LHCN-M2 (cell line): ENCODE measurements at places on chromosomes 7 and 10.
A peak's percentile ranks its signal among the peaks of the same experiment; 100 is the strongest.

- DNase-seq = no peak
Measured at GRCh38 chr7:37552030-37552429, 103.4 kb upstream of the ELMO1 start.

GRCh38 chr7:132028144-132028920, 471.9 kb upstream of the PODXL start:
- no peak for DNase-seq

- DNase-seq = no peak
Measured at GRCh38 chr10:11113156-11113555, 95.5 kb downstream of the CELF2 start.

DNA sequence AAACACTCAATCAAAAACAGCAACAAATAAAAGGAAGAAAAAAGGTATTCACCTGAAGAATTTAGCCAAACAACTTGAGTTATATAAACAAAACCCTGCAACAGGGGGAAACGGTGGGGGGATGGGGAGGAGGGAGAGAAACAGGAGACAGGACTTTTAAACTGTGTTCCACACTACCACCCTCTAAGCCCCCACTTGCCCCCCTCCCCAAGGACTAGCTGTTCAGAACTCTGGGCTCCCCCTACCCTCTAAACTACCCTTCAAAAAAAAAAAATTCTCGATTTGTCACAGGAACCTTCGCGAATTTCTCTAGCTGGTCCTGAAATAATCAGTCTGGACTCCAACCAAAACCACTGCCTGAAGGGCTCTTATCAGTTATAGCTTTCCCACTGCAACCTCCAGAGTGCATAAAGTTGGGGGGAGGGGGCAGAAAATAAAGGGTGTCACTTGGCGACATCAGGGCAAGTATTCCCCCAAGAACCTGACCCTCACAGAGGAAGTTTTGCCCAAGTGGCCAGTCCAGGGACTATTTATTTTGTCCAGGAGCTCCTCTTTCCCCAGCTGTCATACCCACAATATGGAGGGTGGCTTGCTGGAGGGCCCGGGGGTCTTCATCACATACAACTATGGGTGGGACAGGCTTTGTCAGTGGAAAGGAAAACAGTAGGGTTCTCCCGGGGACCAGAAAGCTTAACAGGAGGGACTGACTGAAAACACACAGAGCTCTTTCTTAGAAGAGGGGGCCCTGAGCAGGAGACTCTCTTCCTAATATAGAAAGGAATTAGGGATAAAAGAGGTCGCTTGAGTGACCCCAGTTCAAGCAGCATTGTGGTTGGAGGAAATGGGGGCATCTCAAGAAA, 1.3 kb downstream of the UBE2H start:
- peak; percentile 40 for DNase-seq

DNA sequence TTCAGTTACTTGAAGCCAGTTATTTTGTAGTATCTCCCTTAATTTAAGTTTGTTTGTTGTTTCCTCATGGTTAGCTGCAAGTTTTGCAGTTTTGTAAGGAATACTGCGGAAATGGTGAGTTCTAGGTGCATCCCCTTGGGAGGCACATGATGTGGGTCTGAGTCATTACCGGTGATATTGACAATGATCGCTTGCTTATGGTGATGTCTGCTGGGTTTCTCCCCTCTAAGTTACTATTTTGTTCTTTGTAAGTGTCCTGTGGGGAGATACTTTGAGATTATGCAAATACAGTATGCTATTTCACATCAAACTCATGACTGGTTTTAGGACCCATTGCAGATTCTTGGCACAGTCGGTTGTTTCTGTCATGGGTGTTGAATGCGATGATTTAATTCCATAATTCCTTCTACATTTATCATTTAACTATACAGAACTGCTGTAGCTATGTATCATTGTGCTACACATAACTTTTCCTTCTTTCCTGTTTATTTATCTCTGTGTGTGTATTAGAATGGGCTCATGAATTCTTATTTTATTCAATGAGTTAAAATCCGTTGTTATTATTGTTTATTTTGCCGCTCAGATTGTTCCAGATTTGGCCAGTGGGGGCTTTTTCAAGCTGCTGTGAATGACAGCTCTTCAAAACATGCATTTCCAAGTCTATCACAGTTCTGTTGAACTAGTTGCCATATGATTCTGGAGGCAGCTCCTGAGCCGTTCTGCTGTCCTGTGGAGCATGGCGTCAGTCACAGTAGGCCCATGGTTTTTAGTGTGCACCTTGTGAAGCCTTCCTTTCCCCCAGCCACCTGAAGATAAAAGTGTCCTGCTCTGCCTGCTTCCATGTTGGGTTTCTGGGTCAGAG, 18.4 kb downstream of the TSPAN14 start:
- DNase-seq = peak; percentile 45

DNA sequence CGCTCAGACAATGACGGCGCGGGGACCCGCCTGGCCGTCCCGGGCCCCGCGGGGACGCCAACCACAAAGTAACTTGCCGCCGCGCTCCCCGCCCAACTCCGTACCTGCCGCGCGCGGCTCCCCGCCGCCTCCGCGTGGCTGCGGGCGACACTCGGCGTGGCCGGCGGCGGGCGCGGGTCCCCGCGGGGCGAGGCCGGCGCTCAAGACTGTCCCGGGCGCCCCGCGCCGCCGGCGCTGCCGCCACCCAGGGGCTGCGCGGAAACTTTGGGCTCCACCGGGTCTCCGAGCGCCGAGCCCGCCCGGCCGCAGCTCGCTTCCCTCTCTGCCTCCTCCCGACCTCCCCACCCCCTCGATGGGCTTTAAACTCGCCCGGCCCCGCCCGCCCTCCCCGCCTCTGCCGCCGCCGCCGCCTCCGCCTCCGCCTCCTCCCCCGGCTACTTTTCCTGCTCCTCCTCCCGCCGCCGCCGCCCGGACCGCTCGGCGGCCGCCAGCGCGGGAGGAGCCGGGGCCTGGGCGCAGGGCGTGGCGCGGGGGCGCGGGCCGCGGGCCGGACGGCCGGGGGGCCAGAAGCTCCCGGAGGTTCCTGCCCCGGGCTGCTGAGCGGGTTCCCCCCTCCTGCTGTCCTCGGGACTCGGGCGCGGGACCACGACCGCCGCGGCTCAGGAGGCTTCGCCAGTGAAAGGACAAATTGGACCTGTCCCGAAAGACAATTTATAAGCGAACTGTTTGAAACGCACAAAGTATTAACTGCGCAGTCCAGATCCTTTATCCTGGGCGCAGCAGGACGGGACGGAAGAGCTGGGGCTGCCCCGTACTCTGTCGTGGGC, 10.6 kb upstream of the GRB10 start:
- peak; percentile 52 for DNase-seq

DNA sequence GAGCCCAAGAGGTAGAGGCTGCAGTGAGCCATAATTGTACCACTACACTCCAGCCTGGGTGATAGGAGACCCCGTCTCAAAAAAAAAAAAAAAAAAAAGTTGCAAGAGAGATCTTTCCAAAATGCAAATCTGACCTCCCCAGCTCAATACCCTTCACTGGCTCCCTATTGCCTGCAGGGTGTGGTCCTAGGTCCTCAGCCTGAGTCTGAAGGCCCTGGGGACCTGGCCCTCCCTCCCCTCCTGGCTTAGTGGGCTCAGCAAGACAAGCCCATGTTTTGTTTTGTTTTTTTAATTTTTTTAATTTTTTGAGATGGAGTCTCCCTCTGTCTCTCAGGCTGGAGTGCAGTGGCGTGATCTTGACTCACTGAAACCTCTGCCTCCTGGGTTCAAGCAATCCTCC, 20.6 kb downstream of the SRRM3 start:
- DNase-seq = no peak

- DNase-seq = no peak
Measured at GRCh38 chr10:132044803-132045202, 20.9 kb upstream of the JAKMIP3 start.

DNA sequence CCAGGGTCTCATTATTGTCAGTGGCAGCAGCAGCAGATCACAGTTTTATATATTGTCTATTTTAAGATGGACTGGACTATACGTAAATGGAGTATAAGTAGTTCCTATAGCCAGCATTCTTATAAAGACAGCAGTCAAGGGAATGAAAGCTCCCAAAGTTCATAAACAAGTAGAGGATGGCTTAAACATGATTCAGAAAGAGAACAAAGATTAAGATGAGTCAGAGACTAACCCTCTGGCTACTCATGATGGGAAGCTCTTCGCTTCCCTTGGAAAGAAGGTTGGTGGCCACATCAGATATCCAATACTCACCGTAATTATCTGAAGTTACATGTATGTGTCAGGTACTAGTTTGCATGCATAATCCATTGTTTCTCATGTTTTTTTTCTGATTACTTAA, 277.0 kb downstream of the INHBA start:
- DNase-seq = peak; percentile 82
